Stimulated activated CD4-positive, alpha-beta T cell treated with anti-CD3 and anti-CD28 coated beads, Interleukin-1b, Interleukin-23, amount 100 ng/mL, for 48 hours (primary cell): ENCODE measurements at places on chromosomes 3 and 15.

DNA sequence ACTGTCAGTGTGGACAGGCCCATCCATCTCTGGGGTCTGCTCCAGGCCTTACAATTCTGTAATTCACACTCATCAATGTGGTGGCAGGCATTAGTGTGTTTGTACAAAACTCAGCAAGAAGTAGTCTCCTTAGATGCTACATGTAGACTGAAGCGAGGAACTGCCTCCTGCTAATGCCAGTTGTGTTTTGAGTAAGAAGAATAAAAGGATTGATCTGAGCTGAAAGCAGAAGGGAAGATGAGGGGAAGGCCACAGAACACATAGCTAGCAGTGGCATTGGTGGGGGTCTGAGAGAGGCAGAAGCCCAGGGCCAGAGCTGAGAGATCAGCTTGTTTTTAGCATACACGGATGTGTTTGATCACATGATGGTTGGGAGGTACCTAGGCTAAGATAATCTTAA, 144.1 kb downstream of the TIGIT start:
- no peak for DNase-seq

GRCh38 chr3:114794894-114795630, 352.0 kb downstream of the ZBTB20 start:
- no peak for DNase-seq

DNA sequence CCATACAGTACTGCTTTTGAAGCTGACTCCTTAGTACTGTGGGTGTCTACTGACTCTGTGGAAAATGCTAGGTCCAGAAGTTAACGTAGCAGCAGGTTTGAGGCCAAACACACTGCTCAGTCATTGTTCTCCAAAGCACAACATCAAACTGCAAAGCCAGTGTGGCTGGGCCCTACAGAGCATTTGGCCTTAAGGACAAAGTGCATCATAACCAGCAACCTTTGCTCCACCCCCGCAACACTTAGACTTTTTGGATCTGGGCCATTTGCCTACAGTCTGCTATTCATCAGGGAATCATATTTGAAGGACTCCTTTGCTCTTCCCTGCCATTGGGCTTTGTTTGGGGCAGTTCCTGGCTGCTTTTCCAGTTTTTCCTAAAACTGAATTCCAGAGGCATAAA, 43.1 kb upstream of the ARL6 start:
- DNase-seq: no peak

DNA sequence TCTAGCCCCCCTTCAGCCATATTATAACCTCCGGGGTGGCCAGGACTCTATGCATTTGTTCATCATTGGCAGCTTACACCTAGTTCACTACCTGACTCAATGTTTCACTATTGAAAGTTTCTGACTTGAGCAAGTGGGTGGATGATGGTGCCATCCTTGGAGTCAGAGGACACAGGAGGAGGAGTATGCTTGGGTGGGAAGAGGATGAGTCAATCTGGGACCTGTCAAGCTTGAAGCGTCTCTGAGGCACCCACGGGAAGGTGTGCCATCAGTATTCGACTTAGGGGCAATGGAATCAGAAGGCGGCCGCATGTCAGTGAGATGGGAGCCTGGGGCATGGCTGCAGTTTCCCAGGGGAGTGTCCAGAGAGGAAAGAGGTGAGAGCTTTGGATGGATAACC, 133.3 kb downstream of the EPHB1 start:
- DNase-seq: no peak

DNA sequence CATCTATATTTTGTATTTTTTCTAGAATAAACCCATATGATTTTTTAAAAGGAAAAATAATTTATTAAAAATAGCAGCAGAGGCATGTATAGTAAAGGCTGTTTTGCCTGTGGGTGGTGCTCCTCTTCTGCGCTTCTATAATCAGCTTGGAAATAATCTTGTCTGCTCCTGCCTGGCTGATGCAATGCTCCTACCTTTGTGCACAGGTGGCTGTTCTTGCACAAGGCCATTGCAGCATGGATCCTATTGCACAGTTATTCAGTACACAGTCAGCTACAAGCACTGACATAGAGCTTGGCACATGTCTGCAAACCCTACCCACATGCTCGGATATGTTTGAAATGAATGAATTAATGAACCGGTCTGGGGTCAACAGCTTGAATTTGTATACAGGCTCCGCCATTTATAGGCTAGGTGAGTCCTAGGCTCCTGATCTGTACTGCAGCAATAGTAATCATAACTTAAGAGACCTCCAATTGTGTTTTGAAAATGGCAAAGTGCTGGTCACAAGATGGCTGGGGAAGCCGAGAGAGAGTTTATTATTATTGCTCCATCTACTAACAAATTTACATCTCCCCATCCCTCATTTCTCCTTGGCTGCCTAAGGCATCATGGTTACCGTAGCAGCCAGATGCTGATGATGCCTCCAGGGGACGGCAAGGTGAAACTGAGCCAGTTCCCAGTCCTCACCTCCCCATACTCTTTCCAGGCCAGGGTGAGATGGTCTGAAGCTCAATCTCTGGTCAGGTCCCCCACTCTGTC, 532 bp upstream of the RTP1 start:
- no peak for DNase-seq

DNA sequence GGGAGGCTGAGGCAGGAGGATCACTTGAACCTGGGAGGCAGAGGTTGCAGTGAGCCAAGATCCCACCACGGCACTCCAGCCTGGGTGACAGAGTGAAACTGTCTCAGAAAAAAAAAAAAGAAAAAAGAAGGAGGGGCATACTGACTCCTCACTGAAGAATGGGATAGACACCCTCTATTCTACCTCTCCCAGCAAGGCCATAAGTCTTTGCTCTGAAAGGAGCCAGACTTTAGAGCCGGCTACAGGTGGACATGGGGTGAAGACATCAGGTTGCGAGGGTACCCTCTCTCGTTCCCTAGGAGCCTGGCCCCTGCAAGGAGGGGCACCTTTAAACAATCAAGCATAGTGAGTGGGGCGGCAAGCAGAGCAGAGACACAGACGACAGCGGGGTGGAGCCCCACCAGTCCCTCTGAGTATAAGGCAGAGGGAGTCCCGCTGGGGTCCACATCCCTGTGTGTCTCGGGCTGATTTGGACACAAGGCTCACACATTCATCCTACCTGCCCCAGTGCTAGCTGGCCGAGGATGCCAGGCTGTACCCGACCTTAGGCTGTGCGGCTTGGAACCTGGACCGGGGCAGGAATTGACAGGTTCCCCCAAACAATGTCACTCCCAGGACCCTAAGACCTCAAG, 1.1 kb downstream of the GRAMD2A start:
- no peak for DNase-seq

DNA sequence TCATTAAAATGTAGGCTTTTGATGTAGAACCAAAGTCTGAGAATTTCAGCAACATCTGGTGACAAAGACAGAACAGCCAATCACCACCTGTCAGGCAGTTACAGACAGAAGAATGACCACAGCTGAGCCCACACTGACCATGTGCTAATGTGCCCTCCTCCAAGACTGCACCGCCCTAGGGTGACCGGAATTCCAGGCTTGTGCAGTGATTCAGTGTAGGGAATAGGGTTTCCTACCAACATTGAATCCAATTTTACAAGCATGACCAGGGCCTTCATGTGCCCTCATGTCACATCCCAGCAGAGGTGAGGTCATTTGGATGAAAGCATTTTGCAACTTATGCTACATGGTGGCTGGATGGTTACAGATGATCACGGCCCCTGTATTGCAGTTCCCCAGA, 412.5 kb downstream of the SOX2 start:
- no peak for DNase-seq

DNA sequence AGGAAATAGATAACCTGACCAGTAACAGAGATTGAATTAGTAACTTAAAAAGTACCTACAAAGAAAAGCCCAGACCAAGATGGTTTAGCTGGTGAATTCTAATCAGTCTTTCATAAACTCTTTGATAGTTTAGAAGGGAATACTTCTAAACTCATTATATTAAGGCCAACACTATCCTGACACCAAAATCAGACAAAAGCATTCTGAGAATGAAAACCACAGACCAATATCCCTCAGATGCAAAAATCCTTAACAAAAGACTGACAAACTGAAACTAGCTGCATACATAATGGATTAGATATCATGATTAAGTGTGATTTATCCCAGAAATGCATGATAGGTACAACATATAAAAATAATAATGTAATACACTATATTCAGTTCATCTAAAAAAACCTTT, 115.6 kb downstream of the RFX7 start:
- DNase-seq: no peak

DNA sequence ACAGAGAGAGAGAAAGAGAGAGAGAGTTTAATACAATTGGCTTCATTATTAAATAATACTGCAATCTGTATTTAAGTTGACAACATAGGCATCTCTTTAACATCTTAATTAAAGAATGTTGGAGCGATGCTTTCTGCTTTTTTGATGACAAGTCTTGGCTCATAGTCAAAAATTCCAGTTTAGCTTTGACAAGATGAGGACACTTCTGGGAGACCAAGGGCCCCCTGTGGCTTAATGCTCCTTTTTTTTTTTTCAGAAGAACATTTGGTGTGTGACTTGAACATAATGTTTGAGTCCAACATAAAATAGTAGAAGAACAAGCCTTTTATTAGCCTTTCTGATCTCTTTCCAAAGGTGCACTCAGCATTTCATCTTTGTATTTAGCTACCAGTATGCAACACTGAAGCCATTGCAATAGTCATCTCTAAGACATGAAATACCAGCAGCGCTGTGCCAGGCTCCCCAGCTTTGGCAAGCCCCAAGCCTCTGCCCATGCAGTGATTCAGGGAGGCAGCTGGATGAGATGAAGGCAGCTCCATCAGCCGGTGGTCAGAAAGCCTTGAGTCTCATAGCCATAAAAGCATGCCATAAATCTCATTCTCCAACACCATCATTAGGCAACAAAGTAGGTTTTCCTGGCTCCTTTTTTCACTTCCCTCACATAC, 349.4 kb upstream of the SEMA6D start:
- DNase-seq: no peak

DNA sequence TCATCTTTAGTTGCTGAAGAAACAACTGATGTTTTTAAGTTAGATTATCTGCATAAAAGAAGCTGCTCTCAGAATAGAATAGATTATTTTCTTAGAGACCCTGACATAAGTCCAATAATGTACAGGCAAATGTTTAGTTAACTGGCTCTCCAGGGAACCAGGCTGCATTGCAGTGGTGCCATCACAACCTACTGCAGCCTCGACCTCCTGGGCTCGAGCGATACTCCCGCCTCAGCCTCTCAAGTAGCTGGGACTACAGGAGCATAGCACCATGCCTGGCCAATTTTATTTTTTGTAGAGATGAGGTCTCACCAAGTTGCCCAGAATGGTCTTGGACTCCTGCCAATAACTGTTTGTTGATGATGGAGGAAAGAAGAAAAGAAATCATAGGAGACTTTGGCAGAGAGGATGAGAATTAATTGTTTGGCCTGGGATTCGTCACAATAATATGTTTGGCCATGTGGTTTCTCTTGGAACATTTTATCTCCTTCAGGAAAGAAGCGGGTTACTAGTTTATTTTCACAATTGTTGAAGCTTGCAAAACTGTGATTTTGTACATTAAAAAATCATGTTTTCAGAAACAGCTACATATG, 429.2 kb downstream of the CADM2 start:
- DNase-seq: no peak

- DNase-seq: no peak
Observed at GRCh38 chr3:51063053-51063452, 322.0 kb upstream of the MANF start.

DNA sequence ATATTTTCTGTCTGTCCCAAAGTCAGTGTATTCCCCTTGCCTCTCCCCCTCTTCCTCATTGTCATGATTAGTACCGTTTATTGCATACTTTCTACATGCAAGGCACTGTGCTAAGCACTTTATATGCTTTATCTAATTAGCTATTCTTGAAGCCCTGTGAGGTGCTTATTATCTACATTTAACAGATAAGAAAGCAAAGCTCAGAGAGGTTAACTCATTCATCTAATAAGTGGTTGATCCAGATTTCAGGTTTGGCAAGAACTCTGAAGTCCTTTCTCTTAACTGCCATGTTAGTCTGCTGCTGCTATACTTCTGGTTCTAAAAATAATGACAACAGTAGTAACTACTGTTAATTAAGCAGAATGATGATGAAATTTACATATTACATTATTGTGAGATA, 13.5 kb downstream of the IQGAP1 start:
- DNase-seq: no peak

GRCh38 chr3:45635475-45636256, 41.1 kb downstream of the LIMD1 start:
- no peak for DNase-seq

DNA sequence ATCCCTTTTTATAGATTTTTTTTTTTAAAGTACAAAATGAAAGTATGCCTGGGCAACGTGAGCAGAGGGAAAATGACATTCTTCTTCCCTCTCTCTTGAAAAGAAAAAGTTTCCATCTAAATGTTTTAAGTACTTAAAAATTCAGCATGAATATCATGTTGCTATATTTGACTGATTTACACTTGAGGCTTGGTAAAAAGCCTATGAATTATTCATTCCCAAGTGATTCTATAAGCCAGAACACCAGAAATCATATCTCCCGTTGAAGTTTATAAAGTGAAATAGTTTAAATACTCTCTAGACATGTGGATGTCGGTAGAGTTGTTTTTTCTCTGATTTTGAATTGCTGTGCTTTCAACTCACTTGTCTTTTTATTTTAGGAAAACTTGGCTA, 276.2 kb upstream of the RARB start:
- DNase-seq: no peak

GRCh38 chr15:35126236-35126635, 41.1 kb upstream of the NANOGP8 start:
- no peak for DNase-seq

- DNase-seq: no peak
Observed at GRCh38 chr3:69324362-69325025, 61.4 kb downstream of the FRMD4B start.

DNA sequence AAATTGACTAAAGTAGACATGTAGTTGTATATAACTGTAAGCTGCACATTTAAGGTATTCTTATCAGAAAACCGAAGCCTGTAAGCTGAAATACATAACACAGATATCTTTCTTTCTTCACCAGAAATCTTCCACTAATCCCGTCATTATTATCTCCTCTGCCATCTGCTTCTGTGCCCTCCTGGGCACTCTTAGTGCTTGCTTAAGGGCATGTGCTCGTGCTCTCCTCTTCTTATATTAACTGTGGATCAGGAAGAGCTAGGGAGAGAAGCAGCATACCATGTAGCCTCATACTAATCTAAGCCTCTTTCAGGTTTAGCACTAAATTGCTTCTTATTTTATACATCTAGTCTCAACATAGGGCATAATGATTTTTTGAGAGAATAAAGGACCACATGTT, 60.8 kb downstream of the RIOX2 start:
- DNase-seq: no peak

- no peak for DNase-seq
Observed at GRCh38 chr15:69658411-69658945, 205.9 kb downstream of the RPLP1 start.

GRCh38 chr3:134080761-134081160, 51.0 kb upstream of the SLCO2A1 start:
- no peak for DNase-seq

- no peak for DNase-seq
Observed at GRCh38 chr15:87528873-87529272, 727.7 kb downstream of the NTRK3 start.

DNA sequence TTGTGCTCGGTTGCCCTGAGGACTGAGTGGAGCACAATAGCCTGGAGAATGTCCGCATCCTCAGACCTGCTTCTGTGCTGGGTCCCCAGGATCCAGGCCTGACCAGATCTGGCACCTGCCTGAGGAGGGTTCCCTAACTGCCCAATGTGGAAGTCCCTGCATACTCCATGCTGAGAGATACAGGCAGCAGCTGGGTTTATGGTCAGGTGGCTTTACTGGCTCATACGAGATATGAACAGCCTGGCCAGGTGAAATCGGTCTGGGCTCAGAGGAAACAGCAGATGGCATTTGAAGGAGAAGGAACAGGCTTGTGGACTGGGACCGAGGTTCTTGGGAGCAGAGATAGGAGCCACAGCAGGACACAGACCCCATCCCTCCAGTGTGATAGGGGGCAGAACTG, 18.2 kb upstream of the KIF23 start:
- no peak for DNase-seq
